NCI-H187 (cell line): ENCODE measurements at places on chromosomes 1 and 21.

DNA sequence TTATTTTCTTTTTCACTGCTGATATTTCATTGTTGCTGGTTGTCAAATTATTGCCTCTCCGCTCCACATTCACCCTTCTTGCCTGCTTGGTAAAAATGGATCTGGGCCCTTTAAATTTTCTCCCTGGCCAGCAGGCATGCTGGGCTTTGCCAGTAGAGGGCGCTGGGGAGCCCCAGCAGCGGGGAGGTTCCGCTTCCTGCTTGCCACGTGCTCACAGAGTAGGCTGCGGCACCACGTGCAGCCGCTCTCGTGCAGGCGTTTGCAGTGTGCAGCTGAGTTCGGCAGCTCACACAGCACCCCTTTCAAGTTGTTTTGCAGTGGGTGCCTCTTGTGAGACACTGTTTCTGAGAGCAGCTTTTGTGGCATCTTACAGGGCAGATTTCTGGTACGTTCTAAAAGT is at the start of gene ACTL8:
Gene ACTL8, plus strand, starts transcription at position 214 of the 400 bp plus-strand sequence. CDS start 67,676 bp downstream, outside the sequence.
- no peak for DNase-seq

DNA sequence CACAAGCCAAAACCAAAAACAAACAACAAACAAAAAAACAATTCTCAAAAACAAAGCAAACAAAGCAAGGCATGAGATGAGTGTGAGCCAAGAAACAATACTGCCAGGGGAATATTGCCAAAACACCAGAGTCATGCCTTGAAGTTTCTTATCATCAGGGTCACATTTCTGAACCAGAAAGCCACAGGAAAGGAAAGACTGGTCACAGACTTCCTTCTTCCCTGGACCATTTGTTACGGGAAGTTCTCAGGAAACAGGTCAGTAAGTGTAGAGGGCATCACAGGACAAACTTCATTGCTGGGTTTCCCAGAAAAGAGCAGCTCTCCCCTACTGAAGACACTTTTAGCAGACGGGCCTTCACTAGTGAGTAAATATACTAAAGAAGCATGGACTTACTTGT is 191.2 kb downstream of the GABPA start:
- no peak for DNase-seq

GRCh38 chr1:7199077-7199779 is 414.0 kb downstream of the CAMTA1 start:
- no peak for DNase-seq

DNA sequence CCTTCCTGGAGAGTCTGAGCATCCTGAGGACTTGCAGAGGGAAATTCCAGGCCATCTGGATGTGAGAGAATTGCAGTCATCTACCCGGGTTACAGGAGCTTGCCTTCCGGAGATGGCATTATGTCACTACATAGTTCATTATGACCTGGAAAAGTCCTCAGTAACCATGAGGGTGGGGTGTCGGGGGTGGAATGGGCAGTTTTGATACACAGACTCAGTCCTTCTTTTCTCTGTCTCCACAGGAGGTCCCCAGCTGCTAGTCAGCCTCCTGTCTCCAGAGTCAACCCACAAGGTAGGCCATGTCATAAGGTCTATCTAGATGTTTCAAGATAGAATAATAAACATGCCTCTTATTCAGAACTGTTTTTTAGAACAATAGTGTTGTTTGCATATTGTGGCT is 268.2 kb upstream of the SGIP1 start:
- DNase-seq = no peak

- no peak for DNase-seq
These were observed 1.9 kb downstream of the AMPD2 start for GRCh38 chr1:109621379-109622136.

DNA sequence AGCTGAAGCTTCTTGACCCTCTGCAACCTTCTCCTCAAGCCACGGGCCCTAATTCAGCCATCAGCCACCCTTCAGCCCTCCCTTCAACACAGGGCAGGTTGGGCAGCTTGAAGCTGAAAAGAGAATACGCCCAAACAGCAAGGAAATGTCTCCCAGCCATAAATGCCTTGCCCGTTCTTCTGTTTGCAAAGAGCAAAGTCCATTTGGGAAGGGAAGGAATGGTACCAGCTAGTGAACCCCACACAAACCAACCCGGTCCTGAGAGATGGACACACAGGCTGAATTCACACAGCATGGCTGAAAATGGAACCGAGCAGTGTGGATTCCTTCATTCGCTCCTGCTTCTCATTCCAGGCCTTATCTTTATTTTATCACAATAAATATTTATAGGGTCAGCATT is 11.5 kb downstream of the PLEKHA6 start:
- no peak for DNase-seq

DNA sequence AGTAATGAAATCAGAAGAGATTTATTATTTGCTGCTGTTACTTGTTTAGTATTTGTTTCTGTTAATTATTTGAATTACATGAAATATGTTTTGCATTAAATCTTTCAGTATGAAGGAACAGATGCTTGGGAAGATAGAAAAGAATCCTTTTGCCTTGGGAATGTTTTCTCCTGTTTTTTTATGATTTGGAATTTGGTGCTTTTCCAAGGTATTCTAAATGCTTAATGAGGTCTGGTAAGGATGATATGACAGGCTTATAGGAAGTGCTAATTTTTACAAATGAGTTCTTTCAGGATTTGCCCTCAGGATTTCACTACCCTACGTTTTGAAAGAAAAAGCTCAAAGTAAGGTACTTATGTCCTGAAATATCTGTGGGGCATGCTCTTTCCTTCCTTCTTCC is 25.6 kb upstream of the ST6GALNAC3 start:
- DNase-seq = no peak

GRCh38 chr1:68379085-68379478 is 70.7 kb downstream of the RPE65 start:
- DNase-seq = no peak

- no peak for DNase-seq
These were observed 969 bp upstream of the RIPK4 start for GRCh38 chr21:41767606-41768436.

GRCh38 chr1:15935056-15935950 is 40.6 kb downstream of the ZBTB17 start:
- DNase-seq = no peak

DNA sequence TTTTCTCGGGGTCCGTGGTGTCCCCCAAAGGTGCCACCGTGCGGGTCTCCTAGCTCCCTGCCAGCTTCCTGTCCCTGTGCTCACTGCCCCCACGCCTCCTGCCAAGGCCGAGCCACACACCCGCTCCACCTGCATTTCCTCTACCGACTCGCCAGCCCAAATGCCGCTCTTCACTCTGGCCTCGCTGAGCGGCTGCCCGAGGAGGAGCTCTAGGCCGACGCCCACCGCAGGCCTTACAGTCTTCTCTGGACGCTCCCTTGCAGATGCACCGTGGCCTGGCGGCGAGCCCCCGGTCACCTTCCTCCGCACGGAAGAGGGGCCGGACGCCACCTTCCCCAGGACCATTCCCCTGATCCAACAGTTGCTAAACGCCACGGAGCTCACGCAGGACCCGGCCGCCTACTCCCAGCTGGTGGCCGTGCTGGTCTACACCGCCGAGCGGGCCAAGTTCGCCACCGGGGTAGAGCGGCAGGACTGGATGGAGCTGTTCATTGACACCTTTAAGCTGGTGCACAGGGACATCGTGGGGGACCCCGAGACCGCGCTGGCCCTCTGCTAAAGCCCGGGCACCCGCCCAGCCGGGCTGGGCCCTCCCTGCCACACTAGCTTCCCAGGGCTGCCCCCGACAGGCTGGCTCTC is 26.3 kb downstream of the FTCD start:
- no peak for DNase-seq

GRCh38 chr1:204818998-204819397 is 51.7 kb upstream of the NFASC start:
- no peak for DNase-seq

GRCh38 chr1:238139713-238140112 is 249.0 kb upstream of the ZP4 start:
- no peak for DNase-seq

- no peak for DNase-seq
These were observed 2.2 kb upstream of the KANK4 start for GRCh38 chr1:62321446-62321845.

- DNase-seq = no peak
These were observed 88.6 kb upstream of the ZC3H11B start for GRCh38 chr1:219701476-219701875.

DNA sequence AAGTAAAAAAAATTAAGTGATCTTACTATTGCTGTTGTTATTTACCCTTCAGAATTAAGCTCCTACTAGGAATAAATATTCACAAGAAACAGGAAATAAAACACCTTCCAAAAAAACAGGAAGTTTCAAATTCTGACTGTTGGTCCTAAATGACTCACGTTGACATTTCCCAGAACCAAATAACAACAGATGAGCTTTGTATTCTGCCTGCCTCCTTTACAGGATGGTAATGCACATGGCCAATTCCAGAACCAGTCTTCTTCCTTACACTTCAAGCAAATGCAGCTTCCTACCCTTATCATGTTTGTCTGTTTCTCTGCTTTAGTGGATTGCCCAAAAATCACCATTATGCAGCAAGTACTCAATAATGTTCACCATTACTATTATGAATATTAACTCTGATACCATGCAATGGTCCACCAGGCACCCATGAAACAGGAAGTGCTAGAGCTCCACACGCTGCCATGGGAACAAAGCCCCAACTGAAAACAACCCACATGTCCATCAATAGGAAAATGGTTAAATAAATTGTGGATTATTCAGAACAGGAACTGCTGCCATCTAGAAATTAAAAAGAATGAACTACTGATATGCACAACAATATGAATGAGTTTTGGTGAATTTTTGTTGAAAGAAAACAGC is 8.9 kb downstream of the CASP9 start:
- no peak for DNase-seq

- no peak for DNase-seq
These were observed 372.2 kb downstream of the PTBP2 start for GRCh38 chr1:97093741-97094140.

DNA sequence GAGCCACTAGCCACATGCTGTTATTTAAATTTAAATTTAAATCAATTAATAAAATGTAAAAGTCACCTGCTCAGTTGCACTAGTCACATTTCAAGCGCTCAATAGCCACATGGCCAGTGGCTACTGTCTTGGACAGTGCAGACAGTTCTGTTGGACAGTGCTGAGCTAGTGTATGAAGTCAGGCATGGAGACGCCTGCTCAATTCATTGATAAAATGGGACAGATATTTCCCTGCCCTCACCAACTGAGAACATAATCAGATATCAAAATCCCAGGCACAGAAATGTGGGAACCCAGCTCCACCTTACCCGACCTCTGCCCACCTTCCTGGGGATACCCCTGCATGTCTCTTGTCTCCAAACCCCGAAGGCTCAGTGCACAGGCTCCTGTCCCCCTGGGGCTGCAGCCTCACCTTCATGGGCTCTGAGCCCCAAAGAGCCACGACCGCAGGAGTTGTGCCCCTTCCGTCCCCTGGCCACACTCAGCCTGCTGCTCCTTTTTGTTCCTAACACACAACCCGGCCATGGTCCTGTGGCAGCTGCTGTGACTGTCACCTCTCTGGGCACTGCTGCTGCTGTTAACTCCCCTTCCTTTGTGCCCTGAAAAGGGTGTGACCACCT is 63.5 kb downstream of the TCP10L start:
- no peak for DNase-seq

GRCh38 chr1:5681654-5682053 is 310.6 kb downstream of the NPHP4 start:
- no peak for DNase-seq

DNA sequence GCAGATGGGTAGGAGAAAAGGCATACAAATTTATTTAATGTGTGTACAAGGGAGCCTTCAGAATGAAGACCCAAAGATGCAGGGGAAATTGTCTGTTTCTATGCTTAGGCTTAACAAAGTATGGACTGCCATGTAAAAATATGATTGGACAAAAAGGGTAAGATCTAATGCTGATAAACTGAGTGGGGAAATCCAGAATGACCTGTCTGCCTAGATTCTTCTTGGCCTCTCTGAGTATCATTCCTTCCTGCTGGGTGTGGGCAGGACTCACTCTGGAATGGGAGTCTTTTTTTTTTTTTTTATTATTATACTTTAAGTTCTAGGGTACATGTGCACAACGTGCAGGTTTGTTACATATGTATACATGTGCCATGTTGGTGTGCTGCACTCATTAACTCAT is 61.0 kb downstream of the IGSF5 start:
- DNase-seq = no peak

DNA sequence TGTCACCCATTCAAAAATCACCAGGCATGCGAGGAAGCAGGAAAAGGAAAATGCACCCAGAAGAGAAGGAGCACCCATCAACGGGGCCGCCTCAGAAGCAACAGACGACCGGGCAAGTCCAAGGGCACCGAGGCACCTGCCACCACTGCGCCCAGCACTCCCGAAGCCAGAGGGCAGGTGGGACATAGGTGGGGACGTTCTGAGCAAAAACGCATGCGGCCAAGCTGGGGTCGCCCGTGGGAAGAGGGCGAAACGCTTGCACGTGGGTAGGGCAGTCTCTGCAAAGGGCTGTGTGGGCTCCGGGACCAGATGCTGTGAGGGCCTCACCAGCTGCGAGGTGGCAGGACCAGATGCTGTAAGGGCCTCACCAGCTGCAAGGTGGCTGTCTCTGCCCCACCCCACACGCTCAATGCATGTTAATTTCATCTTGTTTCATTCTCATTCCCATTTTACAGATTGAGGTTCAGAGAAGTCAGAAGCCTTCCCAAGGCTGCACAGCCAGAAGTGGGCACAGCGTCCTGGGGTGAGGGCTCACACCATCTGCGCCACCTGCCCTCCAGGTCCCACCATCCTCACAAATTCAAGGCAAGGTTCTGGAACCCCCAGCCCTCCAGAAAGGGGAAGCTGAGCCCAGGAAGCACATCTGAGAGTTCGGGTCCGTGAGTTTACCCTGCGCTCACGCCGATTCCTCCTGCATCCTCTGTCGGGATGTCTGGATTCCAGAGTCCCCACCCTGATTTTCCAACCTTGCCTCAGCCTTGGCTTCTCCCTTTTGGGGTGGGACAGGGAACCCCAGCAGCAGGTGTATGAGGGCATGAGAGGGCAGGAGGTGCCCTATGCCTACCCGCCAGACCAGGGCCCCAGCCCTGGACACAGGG is 8.2 kb upstream of the SAMD11 start:
- no peak for DNase-seq

DNA sequence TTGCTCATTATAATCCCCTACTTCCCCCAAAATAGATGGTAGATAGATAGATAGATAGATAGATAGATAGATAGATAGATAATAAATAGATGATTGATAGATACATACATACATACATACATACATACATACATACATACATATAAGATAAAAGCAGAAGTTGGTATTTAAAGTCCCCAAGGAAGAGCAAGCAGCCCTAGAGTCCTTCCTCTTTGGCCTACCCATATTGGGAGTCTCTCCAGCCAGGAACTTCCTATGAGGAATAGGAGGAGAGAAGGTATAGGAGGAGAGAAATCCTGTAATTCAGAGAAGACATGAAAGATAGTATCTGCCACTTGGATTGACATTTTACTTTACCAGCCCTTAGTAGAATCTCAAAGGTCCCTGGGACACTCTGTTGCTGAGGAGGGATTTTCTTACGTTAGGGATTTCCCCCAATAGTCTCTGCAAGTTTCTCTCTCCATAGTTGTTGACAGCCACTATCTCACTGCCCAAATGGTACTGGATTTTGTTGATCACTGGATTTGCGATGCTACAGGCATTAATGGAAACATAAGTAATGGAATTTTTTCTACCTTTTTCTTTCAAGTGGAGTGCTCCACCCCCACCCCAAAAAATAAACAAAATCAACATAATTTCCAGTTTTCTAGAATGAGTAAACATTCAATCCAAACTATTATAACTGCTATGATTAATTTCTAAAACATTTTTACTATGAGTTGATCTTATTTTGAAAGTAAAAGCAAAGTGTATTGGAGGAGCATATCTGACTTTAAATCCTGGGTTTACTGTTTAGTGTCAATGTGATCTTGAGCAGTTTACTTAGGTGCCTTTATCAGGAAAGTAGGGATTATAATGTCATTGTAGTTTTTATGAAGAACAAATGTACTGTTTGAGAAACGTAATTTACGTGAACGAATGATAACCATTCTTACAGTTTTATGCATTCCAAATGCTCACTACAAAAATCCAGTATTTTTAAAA is 93.2 kb upstream of the TNFSF4 start:
- no peak for DNase-seq
